Posterior cingulate gyrus (tissue), 11 donors: ENCODE measurements at places on chromosomes 2 and 18.

DNA sequence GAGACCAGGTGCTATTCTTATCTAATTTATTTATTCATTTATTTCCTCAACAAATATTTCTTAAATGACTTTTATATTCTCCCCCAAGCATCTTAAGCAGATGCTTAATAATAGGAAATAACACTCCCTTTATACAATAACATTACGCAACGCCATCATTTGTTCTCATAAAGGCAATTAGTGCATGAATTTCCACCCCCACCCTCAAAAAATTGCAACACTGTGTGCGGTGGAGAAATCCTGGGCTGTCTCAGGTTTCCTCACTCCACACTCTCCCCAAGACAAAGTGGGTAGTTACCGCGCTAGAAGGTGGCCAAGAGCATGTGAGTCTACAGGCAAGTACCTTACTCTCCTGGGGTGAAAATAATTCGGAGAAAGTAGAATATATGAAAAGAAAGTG lies 37.0 kb upstream of the CTDP1 start:
- DNase-seq = no peak

GRCh38 chr2:152309352-152310214 lies 25.4 kb upstream of the FMNL2 start:
- no peak for DNase-seq

DNA sequence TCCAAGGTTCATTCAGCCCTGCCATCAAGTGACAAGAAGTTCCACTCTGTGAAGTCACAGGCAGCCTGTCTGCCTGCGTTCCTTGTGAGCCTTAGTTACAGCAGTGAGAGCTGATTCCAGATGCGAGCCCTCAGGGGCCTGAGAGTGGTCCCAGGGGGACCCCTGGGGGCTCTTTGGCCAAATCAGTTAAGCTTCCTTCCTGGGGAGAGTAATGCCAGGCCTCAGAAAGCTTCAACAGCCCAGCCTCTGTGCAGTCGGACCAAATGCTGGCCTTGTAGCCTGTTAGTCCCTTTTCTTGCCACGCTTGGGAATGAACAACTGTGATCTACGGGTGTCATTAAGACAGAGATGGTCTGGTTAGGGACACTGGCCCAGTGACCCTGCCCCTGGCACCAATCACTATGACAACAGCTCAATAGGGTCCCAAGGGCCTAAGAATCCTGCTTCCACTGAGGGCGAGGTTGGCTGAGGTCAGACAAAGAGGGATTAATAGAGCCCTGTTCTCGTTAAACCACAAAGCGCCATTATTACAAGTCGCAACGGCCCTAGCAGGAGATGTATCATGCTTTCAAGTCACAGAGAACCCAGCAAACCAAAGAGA lies 50.9 kb downstream of the HS1BP3 start:
- DNase-seq = peak; percentile 36

DNA sequence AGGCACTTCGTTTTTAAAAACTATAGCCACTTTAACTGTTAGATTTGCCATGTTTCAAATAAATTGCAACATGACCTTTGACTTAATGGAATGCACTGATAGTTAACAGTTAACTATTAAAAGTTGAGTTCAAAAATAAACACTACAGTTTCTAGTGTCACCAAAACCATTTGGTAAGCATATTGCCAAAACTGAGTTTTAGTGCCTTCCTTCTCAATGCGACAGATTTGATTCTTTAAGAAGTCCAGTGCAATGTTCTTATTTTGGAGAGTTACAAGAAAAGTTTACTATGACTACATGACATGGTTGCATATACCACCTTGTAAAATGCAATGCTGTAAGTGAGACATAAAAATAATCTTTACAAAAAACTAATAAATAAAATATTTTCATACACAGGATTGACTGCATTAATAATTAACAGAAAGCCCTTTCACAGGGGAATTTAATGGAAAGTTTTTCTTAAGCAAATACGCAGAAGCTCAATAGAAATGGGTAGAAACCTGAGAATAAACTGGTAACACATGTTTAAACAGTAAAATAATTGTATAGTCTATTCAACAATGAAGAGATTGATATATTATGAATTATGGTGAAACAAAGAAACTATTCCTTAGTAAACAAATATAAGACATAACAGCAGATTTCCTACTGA lies 53.8 kb downstream of the GRB14 start:
- no peak for DNase-seq

DNA sequence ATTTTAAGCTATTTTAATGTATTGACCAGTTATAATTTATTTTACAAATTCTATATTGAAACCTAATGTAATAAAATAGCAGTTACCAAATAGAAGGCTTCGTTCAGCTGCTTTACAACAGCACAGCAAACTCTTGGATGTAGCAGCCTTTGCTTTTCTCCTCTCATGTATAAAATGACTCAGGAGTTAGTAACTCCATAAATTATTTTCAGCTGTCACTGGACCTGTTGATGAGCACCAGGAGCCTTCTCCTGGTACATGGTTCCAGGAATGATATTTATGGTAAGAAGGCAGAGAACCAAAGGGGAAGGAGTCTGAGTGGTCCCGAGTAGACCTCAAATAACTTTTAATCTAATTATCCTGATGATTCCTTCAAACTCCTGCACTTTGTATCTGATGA lies 256.4 kb upstream of the NETO1 start:
- DNase-seq = no peak

- DNase-seq = no peak
Measured at GRCh38 chr2:181904022-181904632, 12.6 kb downstream of the ITPRID2 start.
